ENCODE measurements at places on chromosomes 13 and 19. TPM values are rescaled to one million over a fixed set of nuclear protein-coding genes. Genes with fewer than 3 reads are reported as not detected.

NLRP5 gene
- total RNA-seq: not detected

CCDC70 gene
- total RNA-seq: not detected

SELENOW gene
- 126 TPM for total RNA-seq

ZNF568 gene
- total RNA-seq: 13.5 TPM

KLK4 gene
- not detected for total RNA-seq

FBXL3 gene
- total RNA-seq: 59.0 TPM

CLEC17A gene
- not detected for total RNA-seq

RGS9BP gene
- total RNA-seq: 0.22 TPM

SIGLEC12 gene
- not detected for total RNA-seq

PALM gene
- total RNA-seq: 3.5 TPM

ZIM2 gene
- total RNA-seq: not detected

PEX11G gene
- 3.2 TPM for total RNA-seq

METTL21C gene
- not detected for total RNA-seq

HSH2D gene
- total RNA-seq: not detected

FAAP24 gene
- 1.9 TPM for total RNA-seq

TMEM272 gene
- total RNA-seq: not detected

FGF22 gene
- total RNA-seq: not detected

CCDC169 gene
- total RNA-seq: 4.5 TPM

Measured in uterine smooth muscle cell (primary cell).